ENCODE measurements at places on chromosomes 1 and 21.

DNA sequence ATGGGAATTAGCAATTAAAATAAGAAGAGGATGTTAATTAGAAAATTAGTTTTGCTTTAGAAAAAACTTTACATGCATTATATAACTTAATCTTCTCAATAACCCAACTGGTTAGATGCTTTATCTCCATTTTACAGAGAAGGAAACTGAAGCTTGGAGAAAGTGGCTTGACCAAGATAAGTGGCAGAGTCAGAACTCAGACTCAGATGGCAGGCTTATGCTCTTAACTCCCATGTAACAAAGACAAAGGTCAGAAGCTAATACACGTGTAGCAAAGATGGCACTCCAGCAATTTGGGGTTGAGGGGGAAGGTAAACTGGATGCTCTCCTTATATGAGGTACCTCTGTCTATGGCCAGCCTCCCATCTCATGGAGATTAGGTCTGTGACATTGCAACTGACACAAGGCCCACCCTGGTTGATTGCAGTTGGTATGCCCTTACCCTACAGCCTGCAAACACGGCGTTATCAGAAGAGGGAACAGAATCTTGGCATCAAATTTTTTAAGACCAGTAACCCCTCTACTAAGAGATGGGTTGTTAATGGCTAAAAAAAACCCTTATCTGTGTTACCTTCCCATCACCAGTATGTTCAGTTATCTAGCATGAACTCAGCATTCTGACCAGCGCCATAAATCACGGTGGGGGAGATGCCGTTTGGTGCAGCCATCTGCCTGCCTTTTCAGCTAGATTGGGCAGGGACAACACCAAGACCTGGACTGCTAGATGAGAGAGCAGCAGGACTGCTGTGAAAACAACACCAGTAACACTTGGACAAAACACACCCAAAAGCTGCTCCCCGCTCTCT, 97.0 kb downstream of the UBR4 start:
- DNase-seq = no peak

DNA sequence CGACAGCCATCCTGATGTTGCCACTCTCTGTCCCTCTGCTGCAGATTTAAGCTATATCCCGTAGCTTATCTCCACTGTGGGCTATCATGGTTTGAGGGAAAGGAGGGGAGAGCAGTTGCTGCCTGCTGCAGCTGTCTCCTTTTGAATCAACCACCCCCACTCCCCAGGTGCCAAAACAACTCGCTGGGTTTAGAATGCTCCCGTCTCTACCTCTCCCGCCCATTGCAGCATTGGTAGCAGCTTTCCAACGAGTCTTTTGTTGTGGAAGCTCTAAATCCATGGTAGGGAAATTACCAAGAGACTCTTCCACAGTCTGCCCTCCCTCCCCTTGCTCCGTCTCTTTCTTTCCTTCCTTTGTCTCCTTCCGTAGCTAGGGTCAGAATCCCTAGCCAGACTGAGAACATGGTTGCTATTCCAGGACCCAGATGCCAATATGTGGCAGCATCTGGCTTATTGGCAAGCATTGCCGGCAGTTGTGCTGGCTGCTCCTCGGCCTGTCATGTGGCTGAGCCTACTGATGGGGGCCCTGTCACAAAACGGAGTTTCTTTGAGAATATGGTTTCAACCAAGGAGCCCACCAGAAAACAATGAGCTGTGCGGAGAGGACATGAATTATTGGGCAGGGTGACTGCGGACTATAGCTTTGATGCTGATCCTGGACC, 230.7 kb downstream of the RPS6KC1 start:
- DNase-seq = peak; percentile 15

GRCh38 chr1:201496296-201496690, 10.6 kb downstream of the CSRP1 start:
- DNase-seq = no peak

GRCh38 chr1:86258101-86258500, 101.5 kb upstream of the COL24A1 start:
- no peak for DNase-seq

- peak; percentile 71 for DNase-seq
Measured at GRCh38 chr1:154767315-154768240, 102.5 kb downstream of the KCNN3 start.

DNA sequence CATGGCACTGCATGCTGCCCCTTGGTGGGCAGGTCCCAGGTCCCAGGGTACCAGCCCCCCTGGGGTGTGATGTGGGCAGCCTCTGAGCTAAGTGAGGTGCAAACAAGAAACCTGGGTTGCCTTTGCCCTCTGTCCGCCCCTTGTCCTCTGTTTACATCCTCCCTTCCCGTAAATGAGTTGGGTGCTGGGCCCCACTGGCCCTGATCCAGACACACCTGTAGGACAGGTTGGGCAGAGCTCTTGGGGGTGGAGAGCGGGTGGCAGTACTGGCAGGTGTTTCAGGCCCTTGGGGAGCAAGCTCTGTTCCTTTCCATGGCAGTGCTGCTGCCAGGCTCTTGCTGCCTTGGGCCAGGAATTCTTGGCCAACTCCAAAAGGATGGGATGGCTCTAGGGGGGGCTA, 35.8 kb downstream of the ELF3 start:
- no peak for DNase-seq

DNA sequence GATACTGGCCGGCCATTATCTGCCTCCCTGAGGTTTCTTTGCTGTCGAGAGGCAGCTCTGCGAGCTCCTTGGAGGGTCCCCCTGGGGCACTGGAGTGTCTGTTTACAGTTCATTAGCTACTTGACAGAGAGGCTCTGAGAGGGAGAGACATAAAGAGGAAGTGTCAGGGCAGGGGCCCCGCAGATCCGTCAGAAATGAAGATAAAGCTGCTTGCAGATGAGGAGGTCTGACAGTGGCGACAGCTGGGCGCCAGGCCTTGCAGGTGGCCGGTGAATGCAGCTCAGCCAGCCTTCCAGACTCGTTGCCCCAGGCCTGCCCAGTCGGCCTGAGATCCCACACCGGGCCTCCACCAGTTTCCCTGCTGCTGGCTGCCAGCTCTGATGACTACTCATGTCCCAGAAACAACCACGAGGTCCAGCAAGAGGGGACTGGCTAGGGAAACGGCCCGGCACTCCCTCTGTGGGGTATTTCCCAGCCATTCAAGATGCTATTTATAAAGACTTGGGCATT, 84.7 kb downstream of the DISP3 start:
- no peak for DNase-seq

DNA sequence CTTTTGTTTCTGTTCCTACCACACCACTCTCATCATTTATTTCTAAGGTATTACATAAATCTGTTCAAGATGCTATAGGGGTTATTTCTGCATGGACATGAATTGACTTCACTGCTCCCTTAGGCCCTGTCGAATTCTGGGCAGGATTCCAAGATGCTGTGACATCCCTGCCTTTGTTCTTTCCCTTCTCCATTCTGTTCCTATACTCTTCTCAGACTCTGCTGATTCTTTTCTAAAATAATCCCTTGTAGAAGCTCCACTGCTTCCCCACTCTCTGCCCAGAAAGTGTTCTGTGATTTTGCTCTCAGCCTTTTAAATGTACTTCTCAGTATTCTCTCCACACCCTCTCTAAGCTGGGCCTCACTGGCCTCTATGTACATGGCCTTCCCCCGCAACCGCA, 99.2 kb downstream of the PHTF1 start:
- DNase-seq = no peak

- no peak for DNase-seq
Measured at GRCh38 chr21:36567216-36567885, 87.4 kb upstream of the CLDN14 start.

DNA sequence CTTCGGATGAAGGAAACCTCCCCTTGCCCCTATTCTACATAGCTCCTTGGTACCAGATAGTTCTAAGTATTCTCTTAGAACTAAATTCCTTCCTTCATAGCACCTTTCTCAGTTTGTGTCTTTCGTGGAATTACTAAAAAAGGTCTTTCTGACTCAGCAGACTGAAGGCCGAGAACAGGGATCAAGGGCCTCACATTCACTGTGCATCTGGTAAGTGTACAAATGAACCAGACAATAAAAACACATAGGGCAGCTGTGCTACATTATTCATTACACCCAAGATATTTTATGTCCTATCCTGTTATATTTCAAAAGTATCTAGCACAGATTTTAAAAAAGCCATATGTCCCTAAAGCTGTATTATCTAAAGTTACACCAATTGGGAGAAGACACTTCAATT, 62.9 kb upstream of the HP1BP3 start:
- no peak for DNase-seq

Measured in anterior cingulate cortex (tissue), 58 donors.